Tibial artery (tissue), 4 donors: ENCODE measurements at places on chromosomes 3 and 15.

DNA sequence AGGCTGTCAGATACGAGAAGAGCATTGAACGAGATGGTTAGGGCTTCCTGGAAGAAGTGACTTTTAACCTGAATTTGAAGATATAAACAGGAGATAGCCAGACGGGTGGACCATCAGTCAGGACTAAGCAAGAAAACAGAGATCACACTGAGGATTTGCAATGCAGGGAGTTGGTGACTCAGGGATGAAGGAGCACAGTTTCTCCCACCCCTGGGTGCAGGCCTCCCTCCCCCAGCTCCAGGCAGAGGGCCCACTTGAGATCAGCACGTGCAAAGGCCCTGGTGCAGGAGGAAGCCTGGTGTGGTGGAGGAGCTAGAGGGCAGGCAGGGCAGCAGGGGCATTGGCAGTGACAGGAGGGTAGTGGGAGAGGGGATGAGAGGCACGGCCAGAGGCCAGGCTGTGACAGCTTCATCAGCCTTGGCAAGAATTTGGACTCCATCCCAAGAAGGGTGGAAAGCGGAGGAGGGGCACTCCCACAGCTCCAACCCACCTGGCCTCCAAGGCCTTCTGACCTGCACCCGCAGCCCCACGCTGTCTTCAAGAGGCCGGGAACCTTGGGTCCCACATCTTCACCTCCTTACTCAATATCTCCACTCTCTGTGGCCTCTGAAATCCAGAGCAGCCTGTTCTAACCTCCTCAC, 8.7 kb upstream of the PCSK6 start:
- DNase-seq, result no peak

GRCh38 chr3:123105201-123106189, 38.7 kb downstream of the PDIA5 start:
- DNase-seq, result no peak

DNA sequence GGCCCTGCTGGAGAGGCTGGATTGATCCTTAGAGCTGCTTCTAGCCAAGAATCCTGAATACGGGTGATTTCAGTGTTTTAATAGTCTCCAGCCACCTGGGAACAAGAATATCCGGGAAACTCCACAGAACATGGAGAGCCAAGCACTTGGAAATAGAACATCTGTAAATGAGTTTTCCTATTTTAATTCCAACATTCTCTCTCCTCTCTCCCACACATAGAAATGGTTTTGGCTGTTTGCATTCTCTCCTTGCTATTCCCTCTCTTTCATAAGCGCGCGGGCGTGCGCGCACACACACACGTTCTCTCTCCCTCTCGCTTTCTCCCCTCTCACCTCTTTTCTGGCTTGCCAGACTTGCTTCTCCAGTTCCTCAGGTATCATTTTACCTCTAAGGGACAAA, 50.6 kb downstream of the GADL1 start:
- no peak for DNase-seq

GRCh38 chr15:65806397-65806796, 14.3 kb upstream of the DENND4A start:
- no peak for DNase-seq

DNA sequence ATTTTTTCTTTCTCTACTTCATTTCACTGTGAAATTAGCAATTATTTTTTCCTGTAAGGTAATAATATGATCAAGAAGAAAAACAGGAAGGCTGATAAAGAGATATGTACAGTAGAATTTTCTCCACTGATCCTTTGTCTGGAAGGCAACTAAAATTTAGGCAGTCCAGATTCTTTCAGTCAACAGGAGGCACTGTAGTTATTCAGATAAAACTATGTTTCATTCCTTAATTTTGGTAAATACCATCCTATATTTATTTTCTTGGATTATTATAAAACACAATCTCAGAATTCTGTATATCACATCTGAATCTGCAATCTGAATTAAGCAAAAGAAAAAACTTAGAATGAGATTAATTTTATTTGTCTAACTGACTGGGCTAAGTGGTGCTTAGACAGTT, 343.2 kb downstream of the LSAMP start:
- no peak for DNase-seq
